ENCODE measurements at places on chromosomes 16 and 17.

- DNase-seq, result no peak
Measured at GRCh38 chr17:62859146-62859545, 51.0 kb upstream of the MARCHF10 start.

GRCh38 chr17:413706-414380, 61.2 kb upstream of the RPH3AL start:
- peak; percentile 16 for DNase-seq

- no peak for DNase-seq
Measured at GRCh38 chr17:37133136-37133535, 184.4 kb downstream of the AATF start.

DNA sequence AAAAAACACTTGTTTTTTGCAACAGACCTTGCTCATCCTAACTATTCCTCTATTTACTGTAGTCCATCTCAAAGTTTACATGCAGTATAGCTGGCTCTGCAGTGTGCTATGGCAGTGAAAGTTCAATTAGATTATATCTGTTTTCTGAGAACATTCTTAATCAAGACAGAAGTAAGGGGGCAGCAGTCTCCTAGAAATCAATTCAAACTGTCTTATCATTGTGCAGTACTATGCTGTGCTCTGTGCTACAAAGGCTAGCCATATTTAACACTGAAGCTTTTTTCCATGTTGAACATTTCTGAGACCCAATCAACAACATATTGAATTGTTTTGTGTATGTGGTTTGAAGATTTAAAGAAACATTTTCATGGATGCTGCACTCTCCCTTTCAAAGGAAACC, 11.4 kb downstream of the NETO2 start:
- no peak for DNase-seq

DNA sequence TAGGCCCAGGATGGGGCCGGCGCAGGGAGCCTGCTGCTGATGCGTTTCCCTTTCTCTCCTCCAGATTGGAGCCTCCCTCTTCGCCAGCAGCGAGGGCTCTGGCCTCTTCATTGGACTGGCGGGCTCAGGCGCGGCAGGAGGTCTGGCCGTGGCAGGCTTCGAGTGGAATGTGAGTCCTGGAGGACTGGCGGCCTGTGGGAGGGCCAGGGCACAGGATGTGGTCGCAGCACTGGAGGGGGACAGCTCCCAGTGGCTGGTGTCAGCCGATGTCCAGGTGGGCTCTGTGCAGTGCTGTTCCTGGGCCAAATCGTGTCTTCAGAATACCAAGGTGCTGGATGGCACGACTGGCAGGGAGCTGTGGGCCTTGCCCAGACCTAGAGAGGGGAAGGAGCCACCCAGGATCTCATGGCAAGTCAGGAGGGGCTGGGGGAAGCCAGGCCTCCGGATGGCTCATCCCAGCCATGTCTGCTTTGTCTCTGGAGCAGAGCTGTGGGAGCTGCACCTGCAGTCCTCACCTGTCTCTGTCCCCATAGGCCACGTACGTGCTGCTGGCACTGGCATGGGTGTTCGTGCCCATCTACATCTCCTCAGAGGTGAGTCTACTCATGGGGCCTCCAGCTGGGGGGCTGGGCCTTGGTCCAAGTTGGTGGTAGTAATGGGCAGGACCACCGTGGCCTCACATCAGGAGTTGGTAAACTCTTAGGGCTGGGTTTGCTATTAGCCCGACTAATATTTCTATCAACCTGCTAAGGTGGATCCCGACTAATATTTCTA, 7.3 kb downstream of the SLC5A10 start:
- DNase-seq, result no peak

DNA sequence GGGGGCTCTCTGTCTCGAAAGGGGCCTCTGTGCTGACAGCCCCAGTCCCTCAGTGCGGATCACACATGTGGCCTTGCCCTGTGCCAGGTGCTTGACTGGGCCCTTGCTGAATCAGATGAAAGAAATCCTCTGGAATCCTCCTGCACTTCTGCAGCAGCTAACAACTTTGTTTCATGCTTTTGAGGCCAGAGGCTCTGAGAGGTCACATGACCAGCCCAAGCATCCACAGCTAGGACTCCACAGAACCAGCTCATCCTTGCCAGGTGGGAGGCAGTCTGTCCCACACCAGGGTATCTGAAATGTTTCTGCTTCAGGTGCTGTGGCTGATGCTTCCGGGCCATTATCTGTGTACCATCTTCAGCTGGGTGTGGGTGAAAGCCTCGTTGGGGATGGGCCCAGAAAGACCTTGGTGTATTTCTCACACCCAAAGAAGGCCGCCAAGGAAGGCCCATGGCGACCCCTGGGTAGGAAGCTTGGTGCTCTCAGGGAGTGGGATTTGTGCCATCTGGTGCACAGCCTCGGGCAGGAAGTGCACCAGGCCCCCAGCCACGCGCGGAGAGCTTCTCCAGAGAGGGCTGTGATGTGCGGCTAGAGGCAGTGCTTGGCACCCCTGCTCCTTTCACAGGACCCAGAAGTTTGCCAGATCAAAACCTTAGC, 143.8 kb downstream of the CLEC16A start:
- DNase-seq, result peak; percentile 36

DNA sequence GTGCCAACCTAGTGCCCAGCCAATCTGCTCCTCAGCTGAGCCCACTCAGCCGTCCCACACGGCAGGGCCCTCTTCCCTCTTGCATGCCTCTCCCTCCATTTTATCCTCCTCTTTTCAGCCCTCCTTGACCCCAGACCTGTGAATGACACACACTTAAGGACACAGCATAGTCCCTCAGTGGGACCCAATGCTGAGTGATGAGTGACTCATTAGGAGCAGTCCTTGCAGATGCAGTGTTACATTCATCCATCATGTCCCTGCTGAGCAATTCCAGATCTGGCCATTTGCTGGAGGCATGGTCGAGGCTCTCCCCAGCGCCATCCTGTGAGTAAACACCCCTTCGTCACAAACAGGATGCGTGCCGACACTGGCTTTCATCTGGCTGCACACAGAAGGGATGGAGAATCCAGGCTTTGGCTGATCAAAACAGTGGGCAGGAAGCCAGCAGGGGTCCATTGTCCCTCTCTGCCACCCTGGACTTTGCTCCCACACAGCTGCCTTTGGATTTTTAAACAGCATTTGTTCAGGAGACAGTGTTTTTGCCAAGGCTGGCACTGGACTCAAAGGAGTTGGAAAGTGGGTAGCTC, 122.6 kb downstream of the AXIN2 start:
- no peak for DNase-seq

DNA sequence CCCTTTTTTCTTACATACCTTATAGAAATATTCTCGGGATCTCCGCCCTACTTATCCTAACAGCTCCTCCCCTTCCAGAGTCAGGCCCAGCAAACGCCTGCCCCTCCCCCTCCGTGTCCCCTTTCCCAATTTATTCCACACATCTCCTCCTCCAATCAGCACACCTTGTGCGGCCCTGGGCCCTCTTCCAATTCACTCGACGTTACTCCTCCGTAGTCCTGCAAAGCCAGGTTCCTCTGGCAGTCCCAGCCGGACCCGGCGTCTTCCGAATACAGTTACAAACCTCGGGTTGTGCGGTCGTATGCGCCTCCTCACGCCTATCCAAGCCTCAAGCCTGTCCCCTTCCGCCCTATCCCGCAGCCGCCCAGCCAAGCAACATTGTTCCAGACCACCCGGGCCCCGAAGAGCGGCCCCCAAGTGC, 677 bp downstream of the CBX1 start:
- DNase-seq, result no peak

GRCh38 chr17:42456223-42457106, 2.2 kb upstream of the ATP6V0A1 start:
- DNase-seq, result peak; percentile 76

DNA sequence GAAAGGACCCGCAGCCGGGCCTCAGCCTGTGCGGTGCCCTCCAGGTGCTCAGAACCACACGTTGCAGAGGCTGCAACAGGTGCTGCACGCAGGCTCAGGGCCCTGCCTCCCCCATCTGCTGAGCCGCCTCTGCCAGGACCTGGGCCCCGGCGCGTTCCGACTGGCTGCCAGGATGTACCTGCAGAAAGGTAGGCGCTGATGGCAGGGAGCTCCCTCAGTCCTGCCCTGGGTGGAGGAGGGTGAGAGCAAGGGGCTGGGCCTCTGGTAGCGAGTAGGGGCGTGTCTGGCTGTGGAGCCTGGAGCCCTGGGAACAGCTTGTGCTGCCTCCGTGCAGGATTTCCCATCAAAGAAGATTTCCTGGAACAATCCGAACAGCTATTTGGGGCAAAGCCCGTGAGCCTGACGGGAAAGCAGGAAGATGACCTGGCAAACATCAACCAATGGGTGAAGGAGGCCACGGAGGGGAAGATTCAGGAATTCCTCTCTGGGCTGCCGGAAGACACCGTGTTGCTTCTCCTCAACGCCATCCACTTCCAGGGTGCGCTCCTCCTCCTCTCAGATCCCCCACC, 4.4 kb downstream of the SERPINF2 start:
- no peak for DNase-seq

DNA sequence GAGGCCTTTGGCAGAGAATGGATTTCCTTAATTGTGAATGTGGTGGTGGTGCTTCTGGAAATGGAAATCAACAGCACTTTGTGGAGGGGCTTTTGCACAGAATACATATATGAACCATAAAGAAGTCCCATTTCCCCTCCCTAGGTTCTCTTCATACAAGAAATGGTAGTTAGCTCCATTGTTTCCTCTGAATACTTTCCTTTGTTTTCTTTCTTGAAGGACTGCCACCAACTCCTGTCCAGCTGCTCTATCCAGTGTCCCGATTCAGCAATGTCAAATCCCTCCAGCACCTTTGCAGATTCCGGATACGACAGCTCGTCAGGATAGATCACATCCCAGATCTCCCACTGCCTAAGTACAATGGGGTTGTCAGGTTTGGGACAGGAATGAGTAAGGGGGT, 33.2 kb upstream of the ARHGAP23 start:
- DNase-seq, result no peak

DNA sequence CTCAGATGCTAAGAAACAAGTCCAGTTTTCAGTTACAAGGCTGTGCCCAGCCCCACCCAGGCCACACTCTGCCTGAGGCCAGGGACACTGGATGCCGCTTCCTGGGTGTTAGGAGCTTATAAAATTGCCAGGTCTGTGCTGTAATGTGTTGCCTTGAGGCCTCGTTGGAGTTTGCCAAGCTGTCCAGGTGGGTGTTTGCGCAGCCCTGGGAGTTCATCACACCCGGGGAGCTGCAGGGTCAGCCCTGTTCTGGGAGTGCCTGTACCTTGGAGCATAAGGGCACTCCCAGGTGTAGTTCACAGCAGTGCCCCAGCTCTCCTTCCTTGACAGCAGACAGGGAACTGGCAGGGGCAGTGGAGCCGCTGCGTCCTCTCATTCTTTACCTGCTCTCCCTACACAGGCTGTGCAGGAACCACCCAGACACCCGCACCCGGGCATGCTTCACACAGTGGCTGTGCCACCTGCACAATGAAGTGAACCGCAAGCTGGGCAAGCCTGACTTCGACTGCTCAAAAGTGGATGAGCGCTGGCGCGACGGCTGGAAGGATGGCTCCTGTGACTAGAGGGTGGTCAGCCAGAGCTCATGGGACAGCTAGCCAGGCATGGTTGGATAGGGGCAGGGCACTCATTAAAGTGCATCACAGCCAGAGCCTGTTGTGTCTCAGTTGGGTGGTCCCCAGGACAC, 1.6 kb downstream of the GFER start:
- DNase-seq, result no peak

DNA sequence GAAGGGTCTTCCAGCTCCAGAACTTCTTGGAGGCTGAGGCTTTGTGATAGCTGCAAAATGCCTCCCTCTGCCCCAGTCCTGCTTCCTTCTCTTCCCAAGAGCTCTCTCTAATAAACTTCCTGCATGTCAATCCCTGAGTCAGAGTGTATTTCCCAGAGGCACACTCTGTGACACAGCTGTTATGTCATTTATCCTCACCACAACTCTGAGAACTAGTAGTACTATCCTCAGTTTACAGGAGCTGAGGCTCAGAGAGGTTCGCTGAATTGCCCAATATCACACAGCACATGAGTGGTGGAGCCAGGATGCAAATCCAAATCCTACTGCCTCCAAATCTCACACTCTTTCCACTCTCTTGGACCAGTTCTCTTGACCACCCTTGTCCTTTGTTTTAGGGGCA, 20.0 kb downstream of the UNC45B start:
- no peak for DNase-seq

GRCh38 chr17:81393684-81394376, 1.4 kb upstream of the BAHCC1 start:
- DNase-seq, result peak; percentile 91

DNA sequence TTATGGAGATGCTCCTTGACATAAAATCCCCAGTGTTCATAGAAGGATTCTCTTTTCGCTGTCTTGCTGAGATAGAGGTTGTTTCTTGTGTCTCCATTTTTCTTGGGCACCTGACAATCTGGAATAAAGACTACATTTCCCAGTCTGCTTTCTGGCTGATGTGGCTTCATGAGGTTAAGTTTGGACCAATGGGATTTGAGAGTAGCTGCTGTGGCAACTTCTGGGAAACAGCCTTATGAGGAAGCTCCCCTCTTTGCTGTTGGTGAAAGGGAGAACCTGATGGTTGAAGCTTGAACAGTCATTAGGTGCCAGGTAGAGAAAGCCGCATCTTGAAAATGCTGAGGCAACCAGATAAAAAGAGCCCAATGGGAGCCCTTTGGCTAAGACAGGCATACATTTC, 24.4 kb downstream of the HS3ST4 start:
- DNase-seq, result no peak

DNA sequence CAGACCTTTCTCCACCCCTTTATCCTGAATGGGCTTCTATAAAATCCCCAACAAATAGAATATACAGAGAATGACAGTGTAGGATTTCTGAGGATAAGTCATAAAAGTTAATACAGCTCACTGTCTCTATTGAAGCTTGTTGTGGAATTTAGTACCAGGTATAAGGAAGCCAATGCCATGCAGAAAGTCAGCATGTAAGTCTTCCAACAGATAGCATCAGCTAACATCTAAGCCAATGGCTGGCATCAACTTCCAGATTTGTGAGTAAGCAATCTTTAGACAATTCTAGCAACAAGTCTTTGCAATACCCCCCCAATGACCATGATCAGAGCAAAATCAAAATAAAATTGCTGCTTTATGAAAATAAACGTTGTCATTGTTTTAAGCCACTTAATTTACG, 22.5 kb upstream of the LRRC37A3 start:
- DNase-seq, result no peak
